Bronchial epithelial cell (primary cell): ENCODE measurements at places on chromosomes 16 and 17.

- no peak for DNase-seq
Observed at GRCh38 chr16:85206472-85207356, 94.4 kb upstream of the CIBAR2 start.

DNA sequence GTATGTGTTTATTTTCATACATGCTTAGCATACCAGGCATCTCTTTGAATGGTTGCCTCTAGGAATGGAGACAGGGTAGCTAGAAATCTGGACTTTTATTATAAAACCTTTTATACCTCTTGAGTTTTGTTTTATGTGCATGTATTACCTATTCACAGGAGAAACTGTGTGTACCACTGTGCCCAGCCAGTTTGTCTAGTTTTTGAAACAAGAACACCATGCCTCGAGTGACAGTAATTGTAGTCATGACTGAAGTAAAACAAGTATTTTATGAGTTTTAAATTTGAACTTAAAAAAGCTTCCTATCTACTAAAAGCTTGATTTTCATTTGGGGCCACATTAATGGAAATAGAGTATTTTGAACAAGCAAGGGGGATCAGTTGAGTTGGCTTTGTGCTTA, 57.4 kb downstream of the SNTB2 start:
- DNase-seq, result no peak

DNA sequence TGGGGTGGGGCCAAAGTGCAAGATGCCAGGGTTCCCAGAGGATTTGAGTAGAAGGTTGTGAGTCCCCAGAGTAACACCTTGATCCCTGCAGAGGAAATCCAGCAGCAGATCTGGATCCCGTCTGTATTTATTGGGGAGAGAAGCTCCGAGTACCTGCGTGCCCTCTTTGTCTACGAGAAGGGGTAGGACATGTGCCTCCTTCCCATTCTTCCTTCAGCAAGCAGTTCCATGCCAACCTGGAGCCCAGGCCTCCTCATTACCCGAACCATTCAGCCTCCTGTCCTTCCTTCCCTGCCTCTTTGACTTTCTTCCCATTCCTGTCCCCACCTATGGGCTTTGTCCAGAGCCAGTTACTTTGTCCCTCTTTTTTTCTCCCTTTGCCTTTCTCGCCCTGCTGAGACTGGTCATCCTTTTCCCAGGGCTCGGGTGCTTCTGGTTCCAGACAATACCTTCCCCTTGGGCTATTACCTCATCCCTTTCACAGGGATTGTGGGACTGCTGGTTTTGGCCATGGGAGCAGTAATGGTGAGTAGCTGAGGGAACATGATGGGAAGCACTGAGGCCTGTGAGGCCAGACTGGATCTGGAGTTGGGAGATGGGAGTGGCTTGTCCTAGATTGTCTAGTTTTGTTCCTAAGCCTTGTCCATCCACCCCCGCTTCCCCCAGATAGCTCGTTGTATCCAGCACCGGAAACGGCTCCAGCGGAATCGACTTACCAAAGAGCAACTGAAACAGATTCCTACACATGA, 2.9 kb downstream of the RNF167 start:
- no peak for DNase-seq

DNA sequence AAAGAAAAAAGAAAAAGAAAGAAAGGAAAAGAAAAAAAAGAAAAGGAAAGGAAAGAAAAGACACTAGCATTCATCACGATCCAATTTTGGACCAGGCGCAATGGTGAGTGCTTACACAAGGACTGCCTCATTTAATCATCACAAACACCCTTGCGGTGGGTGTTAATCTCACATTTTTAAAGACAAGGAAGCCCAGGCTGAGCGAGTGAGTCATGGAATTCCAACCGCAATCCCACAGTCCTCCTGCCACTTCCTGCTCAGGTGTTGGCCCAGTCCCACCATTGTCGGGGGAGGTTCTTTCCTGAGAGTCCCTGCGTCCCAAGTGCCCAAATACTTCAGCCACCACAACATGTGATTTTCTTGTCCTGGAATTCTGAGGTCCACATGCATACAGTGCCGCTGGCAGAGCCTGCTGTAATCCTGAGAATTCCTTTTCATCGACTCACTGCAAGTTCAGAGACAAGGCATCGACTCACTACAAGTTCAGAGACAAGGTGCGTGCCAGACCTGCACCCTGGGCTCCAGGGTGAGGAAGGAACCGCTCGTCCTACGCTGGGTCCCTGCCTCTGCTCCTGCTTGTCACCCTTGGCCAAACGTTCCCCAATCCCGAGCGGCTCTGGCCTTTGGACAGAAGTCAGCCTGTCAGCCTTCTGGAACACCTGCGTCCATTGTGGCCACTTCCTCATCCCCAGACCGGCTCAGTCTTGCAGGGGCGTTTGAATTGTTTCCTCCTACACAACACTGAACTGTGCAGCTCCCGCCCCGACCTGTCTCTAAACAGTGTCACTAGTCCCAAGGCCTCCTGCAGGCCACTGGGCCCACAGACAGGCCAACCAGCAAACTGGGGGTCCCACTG, 5.8 kb downstream of the ZG16B start:
- DNase-seq, result peak; percentile 97

GRCh38 chr17:29378500-29378899, 11.7 kb upstream of the TAOK1 start:
- no peak for DNase-seq

- no peak for DNase-seq
Observed at GRCh38 chr16:51154271-51155171, 3.5 kb upstream of the SALL1 start.

GRCh38 chr17:57197466-57198071, 58.8 kb upstream of the MSI2 start:
- DNase-seq, result no peak

- no peak for DNase-seq
Observed at GRCh38 chr16:12704492-12705111, 99.1 kb downstream of the CPPED1 start.

- DNase-seq, result peak; percentile 41
Observed at GRCh38 chr16:57645691-57646387, 17.4 kb downstream of the ADGRG1 start.

DNA sequence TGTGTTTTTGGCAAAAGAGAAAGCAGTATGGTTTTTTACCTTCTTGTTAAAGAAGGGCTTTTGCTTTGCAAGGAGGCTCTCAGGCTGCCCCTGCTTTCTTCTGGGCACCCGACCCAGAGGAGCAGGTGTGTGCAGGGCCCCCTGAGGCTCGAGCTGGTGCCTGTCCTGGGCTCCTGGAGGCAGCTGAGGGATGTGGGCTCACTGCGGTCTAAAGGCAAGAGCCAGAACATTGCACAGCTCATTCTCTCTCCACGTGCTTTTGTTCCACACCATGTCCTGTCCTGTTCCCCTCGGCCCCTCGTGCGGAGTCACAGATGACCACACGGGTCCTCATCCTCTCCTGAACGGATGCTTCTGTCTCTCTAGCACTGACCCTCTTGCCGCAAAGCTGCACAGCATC, 36.7 kb upstream of the CAPN15 start:
- DNase-seq, result no peak
